ENCODE measurements at places on chromosomes 2 and 18.

DNA sequence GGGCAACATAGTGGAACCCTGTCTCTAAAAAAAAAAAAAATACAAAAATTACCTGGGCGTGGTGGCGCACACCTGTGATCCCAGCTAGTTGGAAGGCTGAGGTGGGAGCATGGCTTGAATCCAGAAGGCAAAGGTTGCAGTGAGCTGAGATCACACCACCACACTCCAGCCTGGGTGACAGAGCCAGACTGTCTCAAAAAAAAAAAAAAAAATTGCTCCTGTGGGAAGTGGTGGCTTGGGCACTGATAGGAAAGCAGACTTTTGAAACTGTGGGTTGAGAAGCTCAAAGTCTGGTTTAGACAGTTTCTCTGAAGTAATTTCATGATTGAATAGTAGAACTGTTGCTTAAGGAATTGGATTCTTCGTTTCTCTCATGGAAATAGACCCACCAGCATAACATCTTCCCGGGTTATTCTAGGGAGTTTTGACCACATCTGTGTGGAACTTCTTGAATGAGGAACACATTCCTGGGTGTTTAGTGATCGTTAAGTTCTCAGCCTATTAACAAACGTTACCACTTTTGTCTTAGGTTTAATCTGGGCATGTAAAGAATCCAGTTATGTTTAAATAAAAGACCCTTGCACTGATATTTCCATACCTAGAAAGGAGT is 33.5 kb downstream of the GRHL1 start:
- no peak for DNase-seq

DNA sequence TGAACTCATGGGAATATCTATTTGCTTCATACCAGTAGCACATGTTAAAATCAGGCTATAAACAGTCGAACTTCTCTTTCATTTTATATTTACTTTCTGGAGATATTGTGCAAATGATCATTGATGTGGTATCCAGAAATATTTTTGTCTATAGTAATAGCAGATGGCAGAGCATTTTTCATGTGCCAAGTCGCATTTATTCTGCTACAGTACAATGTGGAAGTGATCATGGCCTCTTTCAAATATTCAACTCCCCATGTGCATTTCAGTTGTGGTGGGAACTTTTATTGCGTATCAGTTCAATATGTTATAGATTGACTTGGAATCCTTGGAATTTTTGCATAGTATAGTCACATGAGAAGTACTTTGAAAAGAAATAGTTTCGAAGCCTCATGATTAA is 57.4 kb downstream of the RHBDD1 start:
- no peak for DNase-seq

DNA sequence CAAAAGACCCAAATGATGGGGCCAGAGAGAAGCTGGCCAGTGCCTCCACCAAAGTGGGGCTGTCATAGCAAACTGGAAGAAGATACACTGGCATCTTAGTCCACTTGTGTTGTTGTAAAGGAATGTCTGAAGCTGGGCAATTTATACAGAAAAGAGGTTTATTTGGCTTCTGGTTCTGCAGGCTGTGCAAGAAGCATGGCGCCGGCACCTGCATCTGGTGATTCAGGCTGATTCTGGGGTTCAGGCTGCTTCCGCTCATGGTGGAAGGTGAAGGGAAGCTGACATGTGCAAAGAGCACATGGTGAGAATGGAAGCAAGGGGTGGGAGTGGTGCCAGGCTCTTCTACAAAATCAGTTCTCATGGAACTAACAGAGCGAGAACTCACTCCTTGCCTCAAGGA is 135.9 kb upstream of the TWIST2 start:
- no peak for DNase-seq

GRCh38 chr2:207051385-207051965 is 112.2 kb downstream of the CPO start:
- DNase-seq = no peak

GRCh38 chr2:4866198-4866597 is 826.0 kb upstream of the SOX11 start:
- no peak for DNase-seq

GRCh38 chr2:102098756-102099155 is 43.8 kb upstream of the IL1R1 start:
- DNase-seq = no peak
